ENCODE measurements at places on chromosomes 1 and 21.

- no peak for DNase-seq
Observed at GRCh38 chr1:209389258-209389657, 194.3 kb upstream of the CAMK1G start.

DNA sequence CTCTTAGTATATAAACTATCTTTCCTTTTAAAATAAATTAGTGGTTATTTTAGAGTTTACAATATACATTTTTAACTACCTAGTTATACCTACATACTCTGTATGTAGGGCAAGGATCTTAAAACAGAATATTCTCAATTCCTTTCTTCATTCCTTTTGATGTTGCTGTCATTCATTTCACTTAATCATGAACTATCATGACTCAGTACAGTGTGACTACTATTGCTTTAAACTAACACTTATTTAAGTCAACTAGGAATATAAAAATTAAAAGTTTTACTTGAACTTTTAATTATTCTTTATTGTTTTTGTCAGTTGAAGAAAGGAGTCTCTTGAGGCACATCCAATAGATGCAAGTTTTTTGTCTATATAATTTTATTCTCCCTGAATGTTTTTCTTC lies 726.4 kb downstream of the BRINP3 start:
- no peak for DNase-seq

GRCh38 chr1:226274138-226274537 lies 34.8 kb downstream of the LIN9 start:
- DNase-seq, result no peak

GRCh38 chr1:35563166-35563565 lies 5.6 kb downstream of the NCDN start:
- no peak for DNase-seq

- no peak for DNase-seq
Observed at GRCh38 chr1:199875856-199876255, 151.7 kb upstream of the NR5A2 start.
